ENCODE measurements at places on chromosomes 16 and 17. TPM values are rescaled to one million over a fixed set of nuclear protein-coding genes. Genes with fewer than 3 reads are reported as not detected.

LRRC37A gene
- 0.75 TPM for total RNA-seq

DPEP1 gene
- total RNA-seq, result 1.0 TPM

SGCA gene
- total RNA-seq, result 1.2 TPM

TNK1 gene
- 1.9 TPM for total RNA-seq

NUDT16L1 gene
- 13.1 TPM for total RNA-seq

RNF227 gene
- total RNA-seq, result 1.7 TPM

LRRC59 gene
- 232 TPM for total RNA-seq

TAOK1 gene
- total RNA-seq, result 21.5 TPM

CPNE7 gene
- 47.2 TPM for total RNA-seq

CCL16 gene
- total RNA-seq, result not detected

MILR1 gene
- total RNA-seq, result 1.6 TPM

Data from A549 treated with ZK216348 at 1 μM for 4 hours (cell line).